ENCODE measurements at places on chromosomes 6 and 20.

DNA sequence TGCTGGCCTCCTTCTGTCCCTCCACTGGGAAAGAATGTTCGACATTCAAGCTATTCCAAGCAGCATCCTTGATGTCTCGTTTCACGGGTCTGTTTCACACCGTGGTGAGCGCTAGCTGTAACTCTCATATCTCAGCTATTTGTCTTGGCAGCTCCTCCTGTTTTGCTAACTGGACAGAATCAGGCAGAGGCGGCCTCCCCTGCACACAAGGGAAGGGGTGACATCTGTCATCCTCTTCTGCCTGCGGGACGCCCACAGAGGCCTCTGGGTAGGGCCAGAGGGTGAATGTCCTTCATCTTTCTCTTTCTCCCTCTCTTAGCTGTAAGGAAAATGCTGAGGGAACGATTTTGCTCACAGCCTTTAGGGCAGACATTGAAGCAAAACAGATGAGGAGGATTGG, 232.8 kb upstream of the GMDS start:
- no peak for DNase-seq

DNA sequence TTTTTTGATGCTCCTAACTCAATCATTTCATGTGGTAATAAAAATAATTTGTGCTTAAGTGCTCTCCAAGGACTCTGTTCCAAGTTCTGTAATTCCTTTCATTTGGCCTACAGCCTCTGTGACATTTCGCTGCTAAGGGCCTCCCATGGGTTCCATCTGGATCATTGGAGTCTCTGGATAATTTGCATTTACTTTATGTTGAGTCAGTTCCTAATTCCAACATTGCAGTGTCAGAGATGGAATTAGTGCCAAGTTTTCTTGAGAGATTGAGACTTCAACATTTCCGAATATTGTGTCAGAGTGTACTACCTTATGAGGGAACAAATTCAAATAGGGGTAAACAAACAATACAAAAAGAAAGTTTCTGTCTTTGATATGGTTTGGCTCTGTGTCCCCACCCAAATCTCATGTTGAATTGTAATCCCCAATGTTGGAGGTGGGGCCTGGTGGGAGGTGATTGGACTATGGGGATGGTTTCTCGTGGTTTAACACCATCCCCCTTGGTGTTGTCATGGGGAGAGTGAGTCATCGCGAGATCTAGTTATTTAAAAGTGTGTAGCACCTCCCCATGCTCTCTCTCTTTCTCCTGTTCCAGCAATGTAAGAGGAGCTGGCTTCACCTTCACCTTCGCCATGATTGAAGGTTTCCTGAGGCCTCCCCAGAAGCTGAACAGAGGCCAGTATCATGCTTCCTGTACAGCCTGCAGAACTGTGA, 244.1 kb upstream of the TBX18 start:
- DNase-seq: peak; percentile 17

DNA sequence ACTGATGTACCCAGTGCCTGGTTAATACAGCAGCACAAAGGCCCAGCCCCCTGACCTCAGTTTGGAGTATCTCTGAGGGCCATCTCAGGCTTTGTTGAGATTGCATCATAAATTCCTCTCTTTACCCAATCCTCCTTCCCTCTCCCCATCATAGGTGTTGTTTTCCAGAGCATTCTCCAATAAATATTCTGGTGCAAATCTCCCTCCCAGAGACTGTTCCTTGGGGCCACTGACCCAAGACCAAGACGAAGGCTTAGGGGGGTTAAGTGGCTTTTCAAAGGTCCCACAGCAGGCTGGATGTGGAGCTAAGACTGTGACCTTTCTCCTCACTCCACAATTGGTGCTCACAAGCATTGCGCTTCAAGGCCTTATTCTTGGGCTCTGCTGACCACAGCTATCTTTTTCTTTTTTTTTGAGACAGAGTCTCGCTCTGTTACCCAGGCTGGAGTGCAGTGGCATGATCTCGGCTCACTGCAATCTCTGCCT, 72.4 kb upstream of the ZMYND8 start:
- no peak for DNase-seq

- DNase-seq: no peak
These were observed 111.8 kb upstream of the CENPW start for GRCh38 chr6:126227833-126228702.

- DNase-seq: no peak
These were observed 8.8 kb upstream of the BTN3A3 start for GRCh38 chr6:26431258-26432172.

DNA sequence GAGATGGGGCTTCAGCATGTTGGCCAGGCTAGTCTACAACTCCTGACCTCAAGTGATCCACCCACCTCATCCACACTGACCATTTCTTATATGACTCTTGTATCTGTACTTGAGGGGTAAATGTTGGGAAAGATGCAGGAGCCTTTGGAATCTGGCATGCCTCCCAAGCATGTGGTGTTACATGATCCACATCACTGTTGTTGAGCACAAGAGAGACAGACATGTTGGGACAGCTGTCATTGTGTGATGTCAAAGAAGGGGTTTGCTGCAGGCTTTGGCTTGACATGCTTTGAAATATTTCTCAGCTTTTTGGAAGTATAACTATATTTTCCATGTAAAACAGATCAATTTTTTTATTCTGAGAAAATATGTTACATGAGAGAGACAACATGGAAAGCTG, 139.9 kb downstream of the MOXD1 start:
- DNase-seq: no peak

GRCh38 chr20:47515843-47516242, 14.2 kb downstream of the NCOA3 start:
- no peak for DNase-seq

GRCh38 chr20:51807720-51808250, 5.5 kb upstream of the SALL4 start:
- DNase-seq: no peak

DNA sequence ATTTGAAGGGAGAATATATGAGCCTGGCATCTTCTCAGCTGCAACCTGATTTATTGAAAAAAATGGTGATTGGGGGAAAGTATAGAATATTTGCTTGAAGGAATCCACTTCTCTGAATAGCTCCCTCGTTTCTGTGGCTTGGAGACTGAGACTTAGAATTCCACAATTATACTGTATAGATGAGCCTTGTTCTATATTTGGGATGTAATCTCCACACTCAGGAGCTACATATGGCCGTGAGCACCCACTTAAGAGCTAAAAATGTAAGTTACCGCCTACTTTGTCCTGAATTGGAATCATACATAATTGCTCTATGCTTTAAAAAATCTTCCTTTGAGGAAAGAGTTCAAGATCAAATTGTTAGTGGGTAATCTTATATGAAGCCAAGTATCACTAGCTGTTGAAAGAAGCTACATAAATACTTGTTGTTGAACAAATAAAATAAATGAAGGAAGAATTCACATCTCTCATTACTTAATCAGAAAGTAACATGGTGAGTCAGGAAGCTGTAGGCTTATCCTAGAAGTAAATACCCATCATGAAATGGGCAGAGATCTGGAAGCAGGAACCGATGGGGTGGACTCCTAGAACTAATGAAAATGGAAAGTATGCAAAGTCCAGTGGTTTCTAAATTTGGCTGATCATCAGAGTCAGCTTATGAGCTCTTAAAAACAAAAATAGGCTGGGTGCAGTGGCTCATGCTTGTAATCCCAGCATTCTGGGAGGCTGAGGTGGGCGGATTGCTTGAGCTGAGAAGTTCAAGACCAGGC, 254.3 kb downstream of the SOX4 start:
- DNase-seq: no peak

DNA sequence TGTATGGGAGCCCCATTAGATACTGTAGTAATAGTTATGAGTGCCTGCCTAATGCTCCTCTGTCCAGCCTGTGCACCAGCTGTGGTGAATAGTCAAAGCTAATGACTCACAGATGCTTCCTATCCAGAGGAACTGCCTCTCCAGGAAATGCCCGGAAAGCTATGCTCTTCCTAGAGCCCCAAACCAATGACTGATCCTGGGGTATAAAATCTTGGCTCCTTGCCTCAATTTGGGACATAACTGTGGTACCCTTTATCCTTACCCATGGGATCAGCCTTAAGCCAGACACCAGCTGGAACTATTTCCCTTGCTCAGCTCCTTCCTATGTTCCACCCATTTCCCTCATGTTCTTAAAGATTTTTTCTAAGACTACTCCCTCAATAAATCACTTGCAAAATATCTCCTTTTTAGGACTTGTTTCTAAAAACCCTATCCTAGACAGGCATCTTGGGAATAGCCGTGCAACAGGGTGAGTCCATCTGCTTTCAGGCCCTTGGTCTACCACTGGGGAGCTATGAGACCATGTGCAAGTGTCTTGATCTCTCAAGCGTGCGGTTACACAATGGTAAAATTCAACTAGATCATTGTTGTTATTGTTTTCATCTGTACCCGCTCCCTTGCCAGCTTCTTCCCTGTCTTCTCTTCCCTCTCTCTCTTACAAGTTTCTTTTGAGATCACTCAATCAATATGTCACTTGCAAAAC, 283.7 kb downstream of the BTBD3 start:
- DNase-seq: no peak

DNA sequence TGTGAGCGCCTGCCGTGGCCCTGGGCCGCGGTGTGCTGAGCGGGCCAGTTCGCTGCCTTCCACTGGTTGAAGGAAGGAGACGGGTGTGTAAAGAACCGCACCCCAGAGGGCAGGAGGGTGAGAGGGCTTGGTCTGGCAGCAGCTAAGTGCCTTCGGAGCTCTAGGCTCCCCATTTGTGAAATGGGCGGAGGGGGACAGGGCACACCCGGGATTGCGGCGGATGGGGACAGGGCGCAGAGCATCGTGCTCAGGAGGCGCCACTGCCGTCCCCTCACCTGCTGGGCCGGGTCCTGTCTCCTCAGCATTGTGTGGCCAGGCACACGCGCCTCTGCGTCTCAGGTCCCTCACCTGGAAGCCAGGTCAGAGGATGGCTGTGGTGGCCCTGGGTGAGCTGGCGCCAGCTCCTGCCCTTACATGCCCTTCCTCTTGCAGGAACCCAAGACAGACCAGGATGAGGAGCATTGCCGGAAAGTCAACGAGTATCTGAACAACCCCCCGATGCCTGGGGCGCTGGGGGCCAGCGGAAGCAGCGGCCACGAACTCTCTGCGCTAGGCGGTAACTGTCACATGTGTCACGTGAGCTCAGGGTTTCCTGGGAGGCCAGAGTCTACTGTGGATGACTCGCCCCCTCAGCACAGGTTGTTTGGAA, 3.1 kb downstream of the ADRM1 start:
- no peak for DNase-seq

- DNase-seq: no peak
These were observed 62.0 kb upstream of the BMP5 start for GRCh38 chr6:55937261-55937947.

- DNase-seq: no peak
These were observed 62.9 kb downstream of the BMP5 start for GRCh38 chr6:55812509-55812908.

Measured in pons (tissue), 1 donor.